IPS DF 19.7 (cell line): ENCODE measurements at places on chromosomes 3 and 15.
A peak's percentile ranks its signal among the peaks of the same experiment; 100 is the strongest.

DNA sequence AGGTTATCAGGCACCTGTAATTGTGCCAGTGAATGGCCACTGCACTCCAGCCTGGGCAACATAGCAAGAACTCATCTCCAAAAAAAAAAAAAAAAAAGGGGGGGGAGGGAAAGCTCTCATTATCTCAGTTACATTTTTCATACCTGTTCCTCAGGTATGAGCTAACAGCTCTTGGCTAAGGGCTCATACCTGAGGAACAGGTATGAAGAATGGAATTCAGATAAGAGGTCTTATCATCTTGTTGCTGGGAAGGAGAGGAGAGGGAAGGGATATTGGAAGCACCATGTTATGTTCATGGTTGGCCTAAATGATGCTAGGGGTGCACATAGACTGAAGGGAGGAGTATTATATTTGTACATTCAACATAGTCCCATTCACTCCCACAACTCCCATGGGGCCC is 2.6 kb downstream of the SLC15A2 start:
- DNase-seq: no peak

GRCh38 chr3:177335728-177336127 is 138.4 kb upstream of the TBL1XR1 start:
- DNase-seq: no peak

GRCh38 chr3:47715928-47716327 is 65.8 kb downstream of the SMARCC1 start:
- no peak for DNase-seq

GRCh38 chr15:65862682-65863081 is 6.6 kb upstream of the RAB11A start:
- DNase-seq: peak; percentile 92

DNA sequence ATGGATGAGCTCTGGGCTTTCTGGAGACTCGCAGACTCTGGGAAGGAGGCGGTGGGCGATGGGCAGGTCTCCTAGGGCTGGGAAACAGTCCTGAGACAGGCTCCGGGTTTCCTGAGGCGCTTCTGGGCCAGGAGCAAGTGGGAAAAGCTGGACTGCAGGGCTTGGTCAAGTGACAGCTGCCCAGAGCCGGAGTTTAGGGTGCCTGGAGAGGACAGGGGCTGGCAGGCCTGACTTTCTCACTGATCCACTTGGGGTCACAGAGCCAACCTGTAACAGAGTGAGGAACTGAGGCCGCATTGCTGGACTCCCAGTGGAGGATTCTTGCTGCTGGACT is 107.9 kb downstream of the APBA2 start:
- DNase-seq: no peak

GRCh38 chr15:32656091-32656490 is 14.6 kb downstream of the SCG5 start:
- DNase-seq: no peak

DNA sequence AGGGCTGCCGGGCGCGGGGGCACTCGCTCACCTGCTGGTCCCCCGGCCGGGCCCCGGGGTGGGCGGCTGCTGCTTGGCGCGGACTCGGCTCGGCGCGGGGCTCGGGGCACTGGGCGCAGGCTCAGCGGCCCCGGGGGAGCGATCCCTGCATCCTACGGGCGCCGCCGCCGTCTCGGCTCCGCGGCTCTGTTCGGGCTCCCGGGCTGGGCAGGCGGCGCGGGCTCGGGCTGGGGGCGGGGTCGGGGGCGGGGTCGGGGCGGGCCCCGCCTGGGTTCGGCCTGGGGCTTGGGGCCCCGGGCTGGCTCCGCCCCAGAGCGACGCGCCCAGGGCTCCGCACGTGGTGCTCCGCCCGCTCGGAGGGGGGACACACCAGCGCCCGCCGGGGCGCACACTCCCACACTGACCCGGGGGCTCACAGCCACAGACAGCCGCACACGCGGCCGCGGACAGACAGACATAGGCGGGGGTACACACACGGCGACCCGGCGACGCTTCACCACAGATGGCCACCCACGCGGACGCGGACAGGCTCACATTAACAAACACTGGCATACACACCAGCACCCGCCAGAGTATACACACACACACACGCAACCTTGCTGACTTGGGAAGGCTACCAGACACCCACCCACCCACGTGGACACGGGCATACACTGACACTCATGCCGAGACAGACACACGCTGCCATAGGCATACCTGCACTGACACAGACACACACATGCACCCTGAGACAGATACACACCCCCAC is at the start of gene SCN5A:
Gene SCN5A (minus strand): TSS at position 188 of the 748 bp plus-strand sequence. CDS start 16,380 bp downstream, outside the sequence.
- DNase-seq: no peak

DNA sequence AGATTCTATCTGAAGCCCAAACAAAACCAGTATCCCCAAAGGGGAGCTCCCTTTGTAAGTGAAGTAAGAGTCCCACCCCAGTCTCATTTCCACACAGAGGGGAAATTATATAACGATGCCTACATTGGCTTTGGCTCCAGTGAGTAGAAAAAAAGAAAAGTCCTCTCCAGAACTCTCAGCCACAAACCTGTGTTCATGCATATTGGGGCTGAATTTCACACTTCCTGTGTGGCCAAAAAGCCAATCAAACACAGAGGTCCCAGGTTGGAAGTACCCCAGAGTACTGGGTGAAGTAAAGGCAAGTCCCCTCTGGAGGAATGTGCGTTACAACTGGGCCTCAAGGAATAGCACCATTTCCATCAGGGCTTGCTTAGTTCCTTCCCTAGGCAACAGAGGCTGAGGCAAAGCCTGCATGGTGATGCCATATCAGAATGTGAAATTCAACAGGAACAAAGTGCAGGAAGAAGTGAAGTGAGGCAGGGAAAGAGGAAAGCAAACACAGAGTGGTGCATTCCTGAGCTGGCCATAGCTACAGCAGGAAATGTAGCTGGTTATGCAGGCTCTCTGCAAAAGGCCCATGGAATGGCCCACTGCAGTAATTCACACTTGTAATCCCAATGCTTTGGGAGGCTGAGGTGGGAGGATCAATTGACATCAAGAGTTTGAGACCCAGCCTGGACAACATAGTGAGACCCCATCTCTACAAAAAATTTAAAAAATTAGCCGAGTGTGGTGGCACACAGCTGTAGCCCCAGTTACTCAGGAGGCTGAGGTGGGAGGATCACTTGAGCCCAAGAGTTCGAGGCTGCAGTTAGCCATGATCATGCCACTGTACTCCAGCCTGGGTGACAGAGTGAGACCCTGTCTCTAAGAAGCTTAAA is 16.6 kb upstream of the CX3CR1 start:
- DNase-seq: no peak

DNA sequence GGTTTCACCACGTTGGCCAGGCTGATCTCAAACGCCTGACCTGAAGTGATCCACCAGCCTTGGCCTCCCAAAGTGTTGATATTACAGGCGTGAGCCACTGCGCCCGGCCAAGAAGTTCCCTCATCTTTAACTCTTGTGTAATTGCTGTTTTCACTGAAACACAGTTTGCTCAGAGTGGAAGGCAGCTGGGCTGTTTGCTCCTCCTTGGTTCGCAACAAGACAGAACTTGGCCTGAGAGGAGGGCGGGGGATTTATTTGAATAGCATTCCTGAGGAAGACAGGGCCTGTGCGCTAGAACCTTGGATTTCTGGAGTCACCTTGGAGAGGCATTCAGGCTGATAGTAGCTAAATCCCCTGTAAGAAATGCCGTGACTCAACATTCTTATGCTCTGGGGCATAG is 226.7 kb upstream of the MCTP2 start:
- DNase-seq: no peak
